ENCODE measurements at places on chromosomes 6 and 20.

GRCh38 chr20:20677186-20677585, 35.3 kb downstream of the RALGAPA2 start:
- no peak for DNase-seq

- DNase-seq, result no peak
Measured at GRCh38 chr6:101818051-101818450, 424.5 kb downstream of the GRIK2 start.

- DNase-seq, result no peak
Measured at GRCh38 chr20:11153819-11154218, 480.0 kb upstream of the JAG1 start.

- no peak for DNase-seq
Measured at GRCh38 chr6:155528335-155528734, 72.7 kb upstream of the NOX3 start.

GRCh38 chr6:53718597-53719460, 53.3 kb upstream of the KLHL31 start:
- DNase-seq, result peak; percentile 86

DNA sequence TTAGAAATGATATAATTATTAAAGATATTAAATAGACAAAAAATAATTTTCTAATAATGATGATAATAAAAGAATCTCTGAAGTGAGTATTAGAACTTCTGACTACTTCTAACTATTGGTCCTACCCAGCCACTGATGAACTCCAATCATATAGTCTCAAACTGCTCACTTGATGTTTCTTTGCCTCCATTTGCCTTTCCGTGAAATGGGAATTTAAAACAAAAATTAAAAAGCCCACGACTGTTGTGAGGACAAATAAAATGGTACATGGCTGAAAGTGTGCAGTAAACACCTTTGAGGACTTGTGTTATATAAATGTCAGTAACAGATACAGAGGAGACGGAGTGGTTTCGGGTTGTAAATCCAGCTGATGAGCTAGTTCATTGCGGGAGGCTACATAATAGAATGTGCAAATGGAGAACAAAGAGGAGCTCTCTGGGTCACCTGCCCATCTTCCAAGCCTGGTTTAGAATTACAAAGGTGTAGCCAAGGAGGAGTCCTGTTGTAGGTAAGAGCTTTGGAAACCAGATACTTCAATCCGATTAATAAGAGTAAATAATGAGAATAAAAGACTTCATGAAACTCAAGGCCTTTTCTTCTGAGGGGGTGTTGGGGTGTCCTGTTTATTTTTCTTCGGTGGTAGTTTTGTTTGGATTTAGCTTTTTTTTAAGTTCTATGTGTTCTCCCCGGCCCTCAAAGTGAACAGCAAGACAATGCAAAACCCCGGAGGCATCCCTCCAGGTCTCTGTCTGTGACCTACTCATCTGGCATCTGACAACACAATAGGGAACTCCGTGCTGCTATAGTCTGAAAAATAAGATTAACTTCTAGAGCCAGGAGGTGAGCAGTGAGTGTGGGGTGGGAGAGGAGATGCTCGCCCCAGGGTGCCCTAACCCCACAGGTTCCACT, 4.4 kb upstream of the PXDC1 start:
- no peak for DNase-seq

- DNase-seq, result no peak
Measured at GRCh38 chr6:163063561-163063960, 335.8 kb downstream of the PACRG start.

- DNase-seq, result no peak
Measured at GRCh38 chr6:161745594-161746141, 471.8 kb upstream of the AGPAT4 start.

DNA sequence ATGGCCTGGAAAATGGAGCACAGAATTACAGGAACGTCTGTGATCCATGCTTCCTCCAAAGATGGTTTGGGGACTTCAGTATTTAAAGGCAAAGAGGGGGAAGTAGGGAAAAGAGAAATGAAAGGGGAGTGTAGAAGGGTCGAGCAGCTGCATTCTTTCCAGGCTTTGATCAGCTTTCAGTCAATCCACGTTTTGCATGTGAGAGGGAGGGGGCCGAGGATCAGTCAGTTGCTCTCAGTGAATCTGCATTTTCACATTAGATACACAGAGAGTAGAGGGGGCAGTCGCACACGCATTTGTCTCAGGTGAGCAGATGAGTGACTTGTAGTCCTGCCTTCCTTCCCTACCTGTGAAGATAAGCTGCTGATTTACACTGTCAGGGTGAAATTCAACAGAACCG, 78.8 kb downstream of the FOXF2 start:
- no peak for DNase-seq

- DNase-seq, result no peak
Measured at GRCh38 chr6:44918671-44919296, 409.3 kb upstream of the RUNX2 start.

GRCh38 chr6:149454346-149454848, 30.4 kb downstream of the ZC3H12D start:
- no peak for DNase-seq

DNA sequence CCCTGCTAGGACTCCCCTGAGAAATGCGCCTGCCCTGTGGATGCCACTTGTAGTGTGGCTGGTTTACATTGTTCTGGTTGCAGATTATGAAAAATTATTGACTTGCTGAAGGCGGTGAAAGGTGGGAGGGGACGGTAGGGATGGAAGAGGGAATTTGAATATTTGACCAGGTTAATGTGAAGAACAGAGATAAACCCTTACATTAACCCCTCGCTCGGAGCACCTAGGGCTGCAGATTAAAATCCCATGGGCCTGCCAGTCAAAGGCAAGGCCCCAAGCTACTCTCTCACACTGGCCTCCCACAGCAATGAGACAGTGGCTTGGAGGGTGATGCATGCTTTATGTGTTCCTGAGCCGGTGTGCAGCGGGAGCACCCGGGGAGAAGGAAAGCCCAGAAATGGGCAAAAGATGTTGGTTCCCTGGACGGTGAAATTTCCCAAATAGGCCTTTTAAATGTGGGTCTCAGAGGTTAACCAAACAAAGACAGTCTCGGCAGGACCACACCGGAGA, 2.5 kb downstream of the FOXF2 start:
- no peak for DNase-seq

- DNase-seq, result no peak
Measured at GRCh38 chr6:33977606-33978411, 168.1 kb downstream of the GRM4 start.

GRCh38 chr20:21832442-21833385, 127.2 kb downstream of the PAX1 start:
- no peak for DNase-seq

Measured in activated CD4-positive, alpha-beta T cell treated with anti-CD3 and anti-CD28 coated beads, Interleukin-10, Interleukin-2, amounts not matched to agents 100 ng/mL and 50 ng/mL, durations not matched to agents 16 hours and 8 hours (primary cell).